ENCODE measurements at places on chromosomes 11 and 22.
A peak's percentile ranks its signal among the peaks of the same experiment; 100 is the strongest.

DNA sequence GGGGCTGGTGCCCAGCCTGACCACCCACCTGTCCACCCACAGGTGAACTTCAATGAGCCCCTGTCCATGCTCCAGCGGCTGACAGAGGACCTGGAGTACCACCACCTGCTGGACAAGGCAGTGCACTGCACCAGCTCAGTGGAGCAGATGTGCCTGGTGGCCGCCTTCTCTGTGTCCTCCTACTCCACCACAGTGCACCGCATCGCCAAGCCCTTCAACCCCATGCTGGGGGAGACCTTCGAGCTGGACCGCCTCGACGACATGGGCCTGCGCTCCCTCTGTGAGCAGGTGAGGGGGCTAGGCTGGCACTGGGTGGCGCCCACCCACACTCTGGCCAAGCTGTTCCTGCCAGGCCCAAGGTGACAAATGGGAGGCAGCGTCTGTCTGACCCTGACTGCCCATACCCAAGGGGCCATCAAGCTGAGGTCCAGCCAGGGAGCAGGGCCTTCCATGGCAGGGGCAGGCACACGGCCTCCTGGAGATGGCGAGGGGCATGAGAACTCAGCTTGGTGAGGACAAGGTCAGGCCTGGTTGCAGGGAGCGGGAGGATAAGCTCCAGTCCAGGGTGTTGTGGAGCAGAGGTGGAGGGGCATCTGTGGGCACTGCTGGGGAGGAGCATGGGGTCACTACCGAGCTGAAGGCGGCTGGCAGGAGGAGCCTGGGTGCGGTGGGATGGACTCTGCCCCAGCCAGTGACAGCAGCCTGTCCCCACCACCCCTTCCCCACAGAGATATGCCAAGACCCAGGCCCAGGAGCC, 77.7 kb downstream of the MORC2 start:
- DNase-seq = peak; percentile 28

GRCh38 chr11:75733431-75734107, 15.9 kb downstream of the MOGAT2 start:
- no peak for DNase-seq

- DNase-seq = peak; percentile 84
These were observed 4.4 kb upstream of the FBXO3 start for GRCh38 chr11:33778675-33779074.

DNA sequence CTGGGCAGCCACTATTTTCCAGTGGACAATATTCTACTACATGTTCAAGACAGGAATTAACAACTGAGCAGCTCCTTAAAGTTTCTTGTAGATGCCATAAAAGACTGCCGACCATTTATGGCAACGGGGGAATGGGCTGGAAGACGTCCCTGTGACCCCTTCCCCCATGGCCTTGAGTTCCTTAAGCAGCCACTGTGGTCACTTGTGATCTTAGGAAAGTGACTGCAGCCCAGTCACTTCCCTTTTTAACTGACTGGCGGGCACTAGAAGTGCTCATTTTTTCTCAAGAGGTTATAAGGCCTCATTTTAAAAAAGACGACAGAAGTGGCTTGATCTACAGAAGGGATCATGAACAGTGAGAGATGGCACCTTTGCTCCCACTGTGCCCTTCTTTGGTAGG, 153.2 kb upstream of the NARS2 start:
- no peak for DNase-seq

GRCh38 chr11:13008061-13008435, 1.1 kb upstream of the RASSF10 start:
- DNase-seq = no peak

- DNase-seq = peak; percentile 58
These were observed 1.2 kb downstream of the UBE2L6 start for GRCh38 chr11:57566005-57566904.

DNA sequence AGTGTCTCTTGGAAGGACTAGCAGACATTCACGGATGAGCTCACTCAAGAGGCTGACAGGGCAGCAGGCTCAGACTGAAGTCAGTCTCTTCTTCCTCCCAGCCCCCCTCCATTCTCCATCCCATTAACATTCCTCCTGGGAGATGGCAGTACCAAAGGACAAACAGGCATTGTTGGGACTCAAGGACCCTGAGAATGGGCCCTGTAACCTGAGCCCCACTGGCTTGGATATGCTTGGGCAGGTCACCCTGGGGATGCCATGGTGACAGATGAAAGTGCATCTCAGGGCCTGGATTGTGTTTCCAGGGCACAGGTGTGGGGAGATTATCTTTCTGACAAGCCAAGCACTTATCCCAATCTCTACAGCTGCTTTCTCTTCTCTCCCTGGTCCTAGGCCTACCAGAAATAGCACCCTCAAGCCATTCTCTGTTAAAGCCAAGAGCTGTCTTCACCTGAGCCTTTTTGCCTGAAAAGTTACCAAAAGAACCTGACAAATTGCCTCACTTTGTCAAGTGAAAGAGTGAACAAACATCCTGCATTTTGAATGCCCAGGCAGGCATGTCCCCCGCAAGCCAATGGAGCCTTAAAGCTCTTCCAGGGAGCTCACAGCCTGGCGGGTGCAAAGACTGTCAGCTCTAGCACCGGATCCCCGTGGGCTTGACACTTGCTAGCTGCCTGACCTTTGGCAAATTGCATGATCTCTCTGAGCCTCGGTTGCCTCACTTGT, 366.0 kb upstream of the NARS2 start:
- no peak for DNase-seq

DNA sequence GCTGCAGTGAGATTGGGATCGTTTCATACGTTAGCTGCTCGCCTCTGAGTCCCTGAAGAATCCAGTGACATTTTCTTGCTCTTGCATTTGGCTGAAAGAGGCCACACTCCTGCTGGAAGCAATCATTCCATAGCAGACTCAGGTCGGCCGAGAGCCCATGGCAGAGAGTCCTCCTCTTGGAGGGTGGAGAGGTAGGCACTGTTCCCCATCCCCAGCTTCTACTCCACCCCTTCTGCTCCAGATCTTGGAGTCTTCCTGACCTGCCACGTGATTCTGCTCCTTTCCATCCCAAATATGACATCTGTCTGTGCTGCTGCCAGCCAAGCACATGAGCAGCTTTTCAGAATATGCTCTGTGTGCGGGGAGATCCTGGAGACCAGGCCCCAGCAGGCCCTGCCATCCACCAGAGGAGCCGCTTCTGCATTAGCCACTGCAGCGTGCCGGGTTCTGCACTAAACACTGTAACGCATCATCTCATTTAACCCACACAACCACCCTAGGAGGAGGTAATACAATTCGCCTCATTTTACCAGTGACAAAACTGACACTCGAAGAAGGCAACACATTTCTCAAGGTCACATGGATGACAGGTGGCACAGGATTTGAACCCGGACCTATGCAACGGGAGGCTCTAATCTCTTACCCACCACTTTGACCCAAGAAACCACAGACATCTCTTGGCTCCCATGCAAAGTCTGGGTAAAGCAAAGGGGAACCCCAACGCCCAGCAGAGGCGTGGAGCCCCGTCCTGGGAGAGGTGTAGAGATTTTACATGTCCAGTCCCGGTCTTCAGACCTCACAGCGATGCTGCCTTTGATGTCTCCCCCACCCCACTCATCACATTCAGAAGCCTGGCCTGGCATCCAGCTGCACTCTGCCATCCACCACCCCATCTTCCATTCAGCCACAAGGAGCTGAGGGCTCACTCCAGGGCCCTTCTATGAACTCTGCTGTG, 78.8 kb downstream of the FEZ1 start:
- DNase-seq = no peak

DNA sequence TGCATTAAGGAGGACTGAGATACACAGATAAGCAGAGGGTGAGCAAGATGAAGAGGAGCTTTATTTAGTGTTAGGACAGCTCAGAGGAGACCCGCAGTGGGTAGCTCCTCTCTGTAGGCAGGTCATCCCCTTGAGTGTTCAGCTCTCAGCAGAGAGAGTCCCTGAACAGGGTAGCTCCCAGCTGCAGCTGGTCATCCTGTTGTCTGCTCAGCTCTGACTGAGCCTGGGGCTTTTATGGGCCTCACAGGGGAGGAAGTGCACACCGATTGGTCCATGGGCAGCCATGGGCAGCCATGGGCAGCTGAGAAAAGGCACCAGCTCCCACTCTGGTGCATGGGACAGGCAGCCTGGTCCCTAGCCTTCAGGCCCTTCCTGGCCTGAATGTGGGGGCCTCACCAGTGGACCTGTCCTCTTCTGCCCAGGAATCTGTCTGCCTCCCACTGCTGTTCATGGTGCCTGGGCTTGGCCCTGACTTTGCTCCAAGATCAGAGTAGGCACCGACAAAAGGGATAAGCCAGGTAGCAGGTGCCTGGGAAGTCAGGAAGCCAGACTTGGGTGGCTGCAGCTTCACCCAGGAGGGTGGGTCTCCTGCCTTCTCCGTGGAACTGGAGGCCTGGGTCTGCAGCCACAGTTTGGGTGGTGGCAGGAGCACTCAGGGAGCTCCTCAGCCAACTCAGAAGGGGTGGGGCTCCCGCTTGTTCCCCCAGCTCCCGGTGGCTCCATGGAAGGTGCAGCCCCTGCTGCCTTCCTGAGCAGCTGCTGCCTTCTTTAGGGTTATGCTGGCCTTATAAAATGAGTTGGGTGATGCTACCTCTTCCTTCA, 54.7 kb downstream of the MYEOV start:
- no peak for DNase-seq

DNA sequence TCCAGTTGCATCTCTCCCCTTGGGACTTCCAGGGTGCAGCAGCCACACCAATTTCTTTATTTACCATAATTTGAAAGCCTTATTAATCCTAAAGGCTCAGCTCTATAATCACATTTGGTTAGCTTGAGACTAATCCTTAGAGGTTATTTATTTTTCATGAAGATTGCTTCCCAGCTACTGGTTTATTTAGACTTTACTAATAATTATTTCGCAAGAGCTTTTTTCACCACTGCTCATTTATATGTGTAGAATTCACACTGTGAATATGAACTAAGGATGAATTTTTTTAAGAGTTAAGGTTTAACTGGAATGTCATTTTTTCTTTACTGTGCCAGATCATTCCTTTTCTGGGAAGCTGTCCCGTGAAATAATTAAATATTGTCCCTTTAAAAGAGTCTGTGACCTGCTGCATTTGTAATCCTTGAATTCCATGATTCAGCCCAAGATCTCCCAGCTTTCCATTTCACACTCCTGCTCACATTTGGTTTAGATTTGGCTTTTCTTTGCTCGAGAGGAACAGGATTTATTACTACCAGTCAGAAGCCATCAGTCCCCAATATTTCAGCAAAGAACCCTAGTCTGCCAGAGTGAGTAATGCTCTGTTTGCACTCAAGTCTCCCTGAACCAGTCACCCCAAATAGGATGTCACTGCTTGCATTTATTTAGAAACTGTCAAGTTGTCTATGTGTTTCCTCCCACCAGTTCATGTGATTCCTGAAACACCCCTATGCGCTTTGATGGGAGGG, 4.4 kb upstream of the CD44 start:
- DNase-seq = peak; percentile 88

DNA sequence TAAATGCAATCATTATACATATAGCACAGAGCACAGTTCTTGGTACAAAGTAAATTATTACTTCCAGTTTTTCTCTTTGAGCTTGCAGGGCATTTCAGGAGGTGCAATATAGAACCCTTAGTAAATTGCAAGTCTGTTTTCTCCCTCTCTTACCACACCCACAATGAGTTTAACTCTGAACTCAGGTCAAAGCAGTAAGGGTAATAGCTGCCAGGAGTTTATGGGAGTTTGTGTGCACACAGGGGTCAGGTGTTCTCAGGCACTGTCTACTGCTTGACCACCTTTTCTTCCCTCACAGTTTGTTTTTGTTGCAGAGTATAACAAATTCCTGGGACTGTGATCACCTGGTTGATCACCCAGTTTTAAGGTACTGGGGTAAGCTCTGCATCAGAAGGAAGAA, 478.5 kb upstream of the TENM4 start:
- no peak for DNase-seq

DNA sequence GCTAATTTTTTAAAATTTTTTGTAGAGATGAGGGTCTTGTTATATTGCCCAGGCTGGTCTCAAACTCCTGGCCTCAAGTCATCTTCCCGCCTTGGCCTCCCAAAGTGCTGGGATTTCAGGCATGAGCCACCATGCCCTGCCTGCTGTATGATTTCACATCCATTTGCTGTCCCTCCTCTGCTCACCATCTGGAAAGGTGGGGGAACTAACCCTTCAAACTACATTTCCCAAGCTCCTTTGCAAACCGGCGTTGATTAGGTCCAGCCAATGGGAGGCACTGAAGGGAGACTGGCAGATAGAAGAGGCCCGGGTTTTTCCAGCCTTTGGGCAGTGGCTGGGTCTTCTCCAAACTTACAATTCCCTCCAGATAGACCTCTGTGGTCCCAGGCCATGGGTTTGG, 19.3 kb downstream of the RFPL1 start:
- DNase-seq = peak; percentile 45

DNA sequence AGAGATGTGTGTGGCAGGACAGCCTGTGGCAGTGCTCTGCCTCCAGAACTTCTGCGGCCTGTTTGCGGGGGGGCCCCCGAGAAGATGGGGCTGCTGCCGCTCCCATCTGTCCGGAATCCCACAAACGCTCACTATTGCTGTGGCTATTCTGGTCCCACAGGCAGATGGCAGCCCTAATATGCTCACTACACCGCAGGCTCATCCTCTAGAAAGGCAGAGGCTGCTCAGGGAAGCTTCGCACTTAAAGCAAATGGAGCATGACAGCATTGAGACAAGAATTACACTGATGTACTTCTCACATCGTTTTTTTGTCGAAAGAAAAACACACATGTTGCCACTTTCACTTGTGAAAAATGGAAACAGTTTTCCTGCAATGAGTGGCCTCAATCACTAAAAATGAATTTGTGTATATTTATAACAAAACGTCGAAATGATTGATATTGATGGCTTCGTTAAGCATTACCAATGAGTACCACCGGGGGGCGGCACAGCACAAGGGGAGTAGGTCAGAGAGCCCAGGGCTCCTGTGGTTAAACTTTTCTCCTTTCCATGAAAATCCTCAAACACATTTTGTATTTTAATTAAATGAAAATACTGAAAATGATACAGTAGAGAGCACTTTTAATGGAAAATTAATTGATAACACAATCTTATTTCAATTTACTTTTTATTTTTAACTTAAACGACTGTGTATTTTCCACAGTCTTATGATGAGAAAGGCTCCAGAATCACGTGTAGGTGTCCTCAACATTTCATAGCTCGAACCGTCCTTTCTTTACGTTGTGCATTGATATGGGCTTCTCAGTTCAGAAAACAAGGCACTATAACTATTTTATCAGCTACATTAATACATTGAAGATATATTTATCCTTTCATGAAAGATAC, 69.1 kb downstream of the CTTN start:
- peak; percentile 54 for DNase-seq
